Fibroblast of villous mesenchyme (primary cell): ENCODE measurements at places on chromosomes 13 and 19. TPM values are rescaled to one million over a fixed set of nuclear protein-coding genes. Genes with fewer than 3 reads are reported as not detected.

The F10 gene
- total RNA-seq: 8.7 and 12.5 TPM in 2 replicates

The CYP4F2 gene
- not detected in 2 replicates for total RNA-seq

The TMEM238 gene
- total RNA-seq: not detected in 2 replicates

The CGB8 gene
- not detected in 2 replicates for total RNA-seq

The RAB3D gene
- 8.7 and 9.1 TPM in 2 replicates for total RNA-seq
